ENCODE measurements at places on chromosomes 2 and 18. TPM values are rescaled to one million over a fixed set of nuclear protein-coding genes. Genes with fewer than 3 reads are reported as not detected.
A peak's percentile ranks its signal among the peaks of the same experiment; 100 is the strongest.

The SPHKAP gene
- total RNA-seq: 124 TPM

DNA sequence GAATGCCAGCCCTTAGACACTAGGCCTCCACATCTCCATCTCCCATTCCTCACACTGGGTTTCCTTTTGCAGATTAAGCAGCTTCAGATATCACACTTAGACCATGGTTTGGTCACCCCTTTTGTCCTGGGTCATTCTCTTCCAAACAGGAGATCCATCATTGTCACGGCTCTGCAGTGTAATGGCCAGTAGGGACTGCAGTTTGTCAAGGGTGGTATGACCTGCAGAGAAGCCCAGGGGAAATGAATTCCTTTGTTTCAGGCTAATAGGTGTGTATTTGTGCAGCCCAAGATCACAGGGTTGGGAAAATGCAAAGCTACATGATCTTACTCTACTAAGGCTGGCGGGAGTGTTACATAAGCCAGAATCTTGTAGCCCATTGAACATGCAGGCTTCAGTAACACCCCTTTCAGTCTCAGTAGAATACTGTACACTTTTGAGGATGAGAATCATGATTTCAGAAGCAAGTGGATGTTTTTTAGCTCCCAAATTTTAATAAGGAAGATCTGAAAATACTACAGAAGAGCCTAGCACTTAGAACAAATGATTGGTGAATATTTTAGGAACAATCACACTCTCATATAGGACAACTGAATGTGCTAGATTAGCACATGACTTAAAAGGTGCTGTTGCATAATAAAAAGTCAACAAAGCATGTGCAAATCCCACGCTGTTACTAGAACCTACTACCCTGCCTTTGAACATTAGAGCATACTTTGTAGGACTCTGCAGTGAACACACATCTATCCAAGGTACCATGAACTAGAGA is 24.0 kb upstream of the LPIN1 start:
- no peak for DNase-seq

The SKOR2 gene
- not detected for total RNA-seq

The RNF125 gene
- total RNA-seq: 3.4 TPM

The TUBB6 gene
- 82.0 TPM for total RNA-seq

The L3MBTL4 gene
- 0.89 TPM for total RNA-seq

- DNase-seq: no peak
These were observed 104.4 kb upstream of the TWIST2 start for GRCh38 chr2:238743243-238744065.

The GALNT1 gene
- 47.0 TPM for total RNA-seq

GRCh38 chr2:119486196-119486827 is 38.0 kb downstream of the SCTR start:
- no peak for DNase-seq

The LYPD1 gene
- total RNA-seq: not detected

GRCh38 chr2:128172191-128172590 is 81.2 kb downstream of the UGGT1 start:
- no peak for DNase-seq

The SPDYA gene
- 0.15 TPM for total RNA-seq

DNA sequence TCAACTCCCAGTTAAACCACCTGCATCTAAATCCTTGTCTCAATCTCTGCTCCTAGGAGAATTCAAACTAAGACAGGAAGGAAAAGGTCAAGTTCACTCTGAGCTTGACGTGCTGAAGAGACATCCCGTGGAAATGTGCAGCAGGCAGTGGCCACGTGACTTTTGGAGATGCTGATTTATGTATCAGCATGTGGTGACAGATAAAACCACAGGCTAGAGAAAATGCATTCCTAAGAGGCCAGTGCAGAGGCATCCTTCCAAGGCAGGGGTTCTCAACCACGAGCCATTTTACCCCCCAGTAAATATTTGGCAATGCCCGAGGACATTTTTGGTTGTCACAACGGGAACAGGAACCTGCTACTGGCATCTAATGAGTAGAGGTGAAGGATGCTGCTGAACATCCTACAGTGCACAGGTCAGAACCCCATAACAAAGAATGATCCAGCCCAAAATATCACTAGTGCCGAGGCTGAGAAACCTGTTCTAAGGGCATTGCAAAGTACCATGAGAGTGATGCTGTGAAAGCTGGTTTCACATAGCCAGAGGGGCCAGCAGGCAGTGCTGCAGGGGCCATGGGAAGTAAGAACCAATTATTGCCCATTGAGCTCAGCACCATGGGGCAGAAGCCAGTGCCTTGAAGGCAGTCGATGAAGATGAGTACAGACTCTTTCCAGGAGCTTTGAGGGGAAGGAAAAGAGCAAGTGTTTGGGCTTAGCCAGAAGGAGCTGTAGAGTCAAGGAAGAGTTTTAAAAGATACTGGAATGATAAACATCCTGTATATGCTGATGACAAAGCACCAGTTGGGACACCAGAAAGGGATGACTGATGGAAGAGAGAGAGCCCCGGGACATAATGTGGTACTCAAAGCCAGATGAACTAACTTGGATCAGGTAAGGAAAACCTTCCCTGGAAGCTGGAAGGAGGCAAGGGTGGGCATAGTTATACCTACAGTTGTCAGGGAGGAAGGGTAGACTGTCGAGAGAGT is 174.6 kb downstream of the HAUS1 start:
- DNase-seq: no peak

The ABHD1 gene
- 2.0 TPM for total RNA-seq

DNA sequence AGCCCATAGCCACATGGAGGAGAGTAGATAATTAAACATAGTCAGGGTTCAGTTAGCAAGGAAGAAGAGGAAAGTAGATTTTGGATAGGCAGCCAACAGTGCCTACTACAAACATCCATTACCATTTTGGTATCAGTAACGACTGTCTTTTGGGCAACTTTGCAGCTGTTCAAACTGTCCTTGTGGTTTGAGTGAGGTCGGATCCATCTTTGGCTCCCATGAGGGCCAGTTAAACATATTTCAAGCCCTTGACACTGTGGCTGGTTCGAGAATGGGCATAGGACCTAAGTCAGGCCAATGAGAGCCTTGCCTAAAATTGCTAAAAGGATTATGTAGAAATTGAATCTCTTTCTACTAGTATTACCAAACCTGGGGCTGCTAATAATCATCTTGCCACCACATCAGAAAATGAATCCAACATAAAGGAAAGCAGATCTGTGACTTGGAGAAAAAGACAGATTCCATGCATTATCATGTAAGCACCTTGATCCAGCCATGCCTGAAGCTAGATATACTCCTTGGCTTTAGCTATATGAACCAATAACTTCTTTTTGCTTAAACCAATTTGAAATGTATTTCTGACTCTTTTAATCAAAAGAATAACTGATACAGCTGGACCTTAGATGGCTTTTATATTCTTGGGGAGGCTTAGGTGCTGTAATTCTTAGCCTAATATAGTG is 75.0 kb upstream of the STAM2 start:
- DNase-seq: no peak

The KCNG2 gene
- total RNA-seq: not detected

- DNase-seq: no peak
These were observed 45.6 kb upstream of the ODC1 start for GRCh38 chr2:10493634-10494281.

The CDCA7 gene
- 1.4 TPM for total RNA-seq

DNA sequence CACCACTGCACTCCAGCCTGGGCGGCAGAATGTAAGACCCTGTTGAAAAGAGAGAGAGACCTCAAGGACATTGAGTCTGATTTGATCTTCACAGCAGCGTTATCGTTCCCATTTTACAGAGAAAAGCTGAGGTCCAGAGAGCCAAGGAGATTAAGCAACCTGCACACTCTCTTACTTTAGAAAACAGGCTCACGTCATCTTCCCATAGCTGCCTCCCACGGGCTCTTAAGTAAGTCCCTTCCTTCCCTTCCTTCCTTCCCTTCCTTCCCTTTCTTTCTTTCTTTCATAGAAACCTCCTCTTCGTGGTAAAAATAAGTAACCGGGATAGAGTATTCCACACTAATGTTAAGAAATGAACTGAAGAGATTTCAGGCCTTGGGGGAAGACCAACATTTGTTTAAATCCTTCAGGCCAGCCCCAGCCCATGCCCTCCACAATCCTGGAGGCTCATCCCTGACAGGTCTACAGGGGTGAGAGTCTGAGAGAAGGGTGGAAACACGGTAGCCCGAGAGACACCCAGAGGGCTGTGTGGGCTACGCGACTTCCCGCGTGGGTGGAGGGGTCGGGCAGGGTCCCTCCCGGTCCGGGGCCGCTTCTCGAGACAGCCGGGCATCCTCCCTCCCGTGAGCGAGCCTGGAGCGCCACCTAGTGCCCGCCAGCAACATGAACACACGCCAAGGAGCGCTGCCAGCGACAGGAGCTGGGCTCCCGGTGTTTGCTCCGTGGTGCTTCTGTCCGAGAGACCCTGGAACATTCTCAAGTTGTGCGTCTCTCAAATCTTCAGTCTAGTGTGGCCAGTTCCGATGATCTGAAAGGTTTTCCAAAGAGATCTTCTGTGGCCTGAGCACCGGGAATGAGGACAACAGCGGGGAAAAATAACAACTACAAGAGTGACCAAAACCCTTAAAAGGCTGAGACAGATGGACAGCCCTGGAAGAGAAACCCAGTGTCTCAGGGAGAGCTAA is 160.3 kb downstream of the INO80D start:
- peak; percentile 87 for DNase-seq

Data from left ventricle myocardium superior (tissue), 1 donor.